ENCODE measurements at places on chromosomes 1 and 21. TPM values are rescaled to one million over a fixed set of nuclear protein-coding genes. Genes with fewer than 3 reads are reported as not detected.

ZNHIT6 gene
- total RNA-seq, result 8.4 TPM

CELA2B gene
- total RNA-seq, result not detected

TNFRSF4 gene
- total RNA-seq, result not detected

DISC1 gene
- 3.8 TPM for total RNA-seq

NBPF4 gene
- total RNA-seq, result not detected

DNA sequence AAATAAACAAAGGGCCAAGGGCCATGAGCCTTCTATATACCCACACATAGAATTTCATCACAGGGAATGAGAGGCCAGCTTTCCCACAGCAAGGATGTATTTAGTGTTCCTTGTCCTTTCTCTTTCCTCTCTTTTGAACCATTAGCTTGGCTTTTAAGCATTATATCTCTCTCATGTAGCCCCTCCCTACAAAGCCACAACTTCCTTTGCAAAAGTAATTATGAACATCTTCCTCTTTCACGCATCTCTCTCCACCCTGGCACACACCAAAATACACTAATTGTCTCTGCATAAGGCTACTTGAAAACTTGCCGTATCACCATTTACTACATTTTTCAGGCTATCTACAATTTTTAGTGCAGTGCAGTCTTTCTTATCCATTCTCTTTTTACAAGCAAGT lies 1.9 kb upstream of the AK5 start:
- DNase-seq, result no peak

Measured in H4 (cell line).